Cortex of kidney (tissue), 1 donor: ENCODE measurements at places on chromosomes 12 and 14.

DNA sequence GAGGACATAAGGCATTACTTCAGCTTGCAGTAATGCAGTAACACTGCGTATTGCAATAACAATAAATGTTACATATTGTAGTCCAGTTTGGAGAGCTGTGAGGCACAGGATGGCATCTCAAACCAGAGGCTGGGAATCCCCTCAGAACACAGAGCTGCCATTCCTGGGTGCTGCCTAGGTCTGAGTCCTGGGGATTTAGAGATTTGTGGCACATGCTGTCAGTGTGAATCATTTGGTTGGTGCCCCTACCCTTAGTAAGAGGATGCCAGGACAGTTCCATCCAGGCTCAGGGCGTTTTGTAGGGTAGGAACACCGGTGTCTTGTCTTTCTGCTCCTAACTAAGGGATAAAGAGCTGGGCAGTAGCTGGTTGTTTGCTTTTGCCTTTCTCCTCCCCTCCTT, 22.5 kb downstream of the ZFHX2 start:
- no peak for DNase-seq

GRCh38 chr12:129863938-129864337, 39.9 kb downstream of the TMEM132D start:
- DNase-seq = no peak

DNA sequence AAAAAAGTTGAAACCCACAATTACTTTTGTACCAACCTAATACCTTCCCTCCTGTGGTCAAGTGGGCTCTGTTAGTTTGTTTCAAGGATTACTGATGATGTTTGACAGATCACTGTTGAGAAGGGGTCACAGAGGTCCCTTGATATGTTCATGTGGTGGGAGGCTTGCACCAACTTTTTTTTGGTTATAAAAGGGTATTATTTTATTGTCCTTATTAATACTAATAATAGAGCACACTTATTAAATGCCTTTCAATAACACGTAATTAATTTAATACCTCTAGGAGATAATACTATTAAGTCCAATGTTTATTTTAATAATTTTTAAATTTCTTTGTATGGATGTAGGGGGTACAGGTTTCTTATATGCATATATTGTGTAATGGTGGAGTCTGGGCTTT, 4.4 kb downstream of the UBE3B start:
- DNase-seq = no peak

DNA sequence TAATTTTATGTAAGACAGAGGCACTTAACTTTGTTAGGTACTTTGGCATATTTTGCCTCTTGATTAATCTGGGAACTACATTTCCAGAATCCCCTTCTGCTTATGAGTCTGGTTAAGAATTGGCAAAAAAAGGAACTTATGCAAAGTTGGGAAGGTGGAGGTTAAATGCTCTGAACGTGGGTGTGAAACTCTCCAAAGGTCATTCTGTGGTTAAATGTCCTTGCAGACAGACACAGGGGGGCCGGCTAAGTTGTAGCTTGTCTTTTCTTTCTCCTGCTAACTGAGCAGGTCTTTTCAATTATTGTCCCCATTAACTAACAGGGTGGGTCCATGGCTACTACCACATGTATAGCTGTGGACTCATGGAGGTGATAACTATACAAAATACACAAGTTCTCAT, 248.6 kb upstream of the NOVA1 start:
- DNase-seq = no peak

DNA sequence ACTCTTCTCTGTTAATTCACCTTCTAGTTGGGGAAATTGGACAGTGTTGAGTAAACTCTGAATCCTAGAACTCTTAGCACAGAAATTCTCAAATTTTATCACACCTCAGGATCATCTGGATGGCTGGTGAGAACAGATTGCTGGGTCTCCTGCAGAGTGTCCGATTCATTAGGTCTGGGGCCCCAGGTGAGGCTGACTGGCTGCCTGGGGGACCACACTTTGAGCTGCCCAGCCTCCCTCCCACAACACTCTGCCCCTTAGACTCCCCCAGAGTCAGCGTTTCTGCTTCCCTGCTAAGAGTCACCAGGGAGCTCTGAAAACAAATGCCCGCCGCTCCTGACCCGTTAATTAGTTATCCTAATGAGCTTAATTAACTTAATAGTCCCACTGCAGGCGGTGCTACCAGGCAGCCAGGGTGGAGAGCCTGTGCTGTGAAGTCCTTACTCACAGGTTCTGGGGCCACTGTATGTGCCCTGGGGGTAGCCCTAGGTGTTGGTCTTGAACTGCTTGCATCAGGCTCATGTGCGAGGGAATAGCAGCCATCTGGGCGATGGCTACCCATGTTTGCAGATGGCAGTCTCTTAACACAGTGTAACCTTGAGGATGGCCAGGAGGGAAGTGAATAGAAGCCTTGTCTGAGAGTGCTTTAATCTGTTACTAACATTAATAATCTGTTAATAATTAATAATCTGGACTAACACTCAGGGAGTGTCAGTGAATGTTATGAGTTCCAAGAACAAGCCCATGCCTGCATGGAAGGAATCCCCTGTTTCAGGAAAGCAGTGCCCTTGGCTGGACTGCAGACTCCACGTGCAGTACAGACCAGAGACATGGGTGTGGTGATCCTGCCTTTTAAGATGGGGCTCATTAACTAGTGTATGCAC, 35.6 kb downstream of the AACS start:
- DNase-seq = no peak

DNA sequence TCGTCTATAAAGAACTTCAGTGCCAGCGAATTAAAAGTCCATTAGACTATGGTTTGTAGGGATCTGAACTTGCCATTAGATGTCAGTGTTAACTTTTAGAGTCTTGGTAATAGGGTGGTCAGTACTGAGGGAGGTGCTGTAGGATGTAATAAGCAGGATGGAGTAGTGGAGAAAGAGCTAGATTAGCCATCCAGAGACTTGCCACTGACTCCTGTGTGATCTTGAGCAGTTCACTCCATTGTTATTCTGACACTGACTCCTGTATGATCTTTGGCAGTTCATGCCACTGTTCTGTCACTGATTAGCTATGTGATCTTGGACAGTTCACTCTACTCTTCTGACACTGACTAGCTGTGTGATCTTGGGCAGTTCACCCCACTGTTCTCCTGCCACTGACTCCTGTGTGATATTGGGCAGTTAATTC, 133.6 kb downstream of the TTLL5 start:
- DNase-seq = no peak

- DNase-seq = no peak
Measured at GRCh38 chr14:52551205-52551604, 1.1 kb downstream of the TXNDC16 start.

DNA sequence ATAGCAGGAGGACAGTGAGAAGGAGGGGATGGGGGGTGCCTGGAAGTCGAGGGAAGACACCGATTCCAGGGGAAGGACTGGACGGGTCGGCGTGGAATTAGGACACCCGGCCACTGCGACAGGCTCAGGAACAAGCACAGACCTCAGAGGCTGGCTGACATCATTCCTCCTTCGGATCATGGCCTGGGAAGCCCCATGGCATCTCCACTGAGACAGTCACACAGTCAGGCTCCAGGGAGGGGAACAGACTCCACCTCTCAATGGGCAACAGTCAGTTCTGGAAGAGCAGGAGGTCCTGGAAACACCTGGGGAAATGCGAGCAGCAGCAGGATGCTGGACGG, 67.9 kb upstream of the FBRSL1 start:
- DNase-seq = no peak

GRCh38 chr12:34398366-34398705, 376.0 kb downstream of the ALG10 start:
- DNase-seq = no peak

GRCh38 chr12:100539202-100539601, 34.3 kb upstream of the GAS2L3 start:
- DNase-seq = no peak

DNA sequence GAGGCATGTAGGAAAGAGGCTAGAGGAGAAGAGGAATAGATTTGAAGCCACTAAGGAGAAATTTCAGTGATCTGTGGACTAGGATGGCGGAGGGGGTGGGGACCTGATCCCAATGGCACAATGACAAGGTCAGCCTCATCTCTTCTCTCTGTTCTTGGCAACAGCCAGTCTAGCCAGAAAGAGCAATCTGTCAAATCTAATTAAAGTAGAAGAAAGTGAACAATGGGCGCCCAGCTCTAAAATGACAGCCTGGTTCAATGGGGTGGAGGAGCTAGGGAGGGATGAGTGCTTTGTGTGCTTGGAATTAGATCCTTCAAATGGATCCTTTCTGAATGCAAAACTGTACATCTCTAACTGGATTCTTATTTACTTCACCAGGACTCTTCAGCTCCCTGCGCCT, 37.2 kb upstream of the TUBA1C start:
- DNase-seq = no peak

GRCh38 chr12:77225373-77225772, 160.0 kb upstream of the E2F7 start:
- DNase-seq = no peak
